ENCODE measurements at places on chromosomes 7 and 10.
A peak's percentile ranks its signal among the peaks of the same experiment; 100 is the strongest.

GRCh38 chr7:129373651-129374428 is 60.4 kb upstream of the STRIP2 start:
- DNase-seq: no peak

- no peak for DNase-seq
Measured at GRCh38 chr10:115871855-115872254, 401.2 kb downstream of the GFRA1 start.

DNA sequence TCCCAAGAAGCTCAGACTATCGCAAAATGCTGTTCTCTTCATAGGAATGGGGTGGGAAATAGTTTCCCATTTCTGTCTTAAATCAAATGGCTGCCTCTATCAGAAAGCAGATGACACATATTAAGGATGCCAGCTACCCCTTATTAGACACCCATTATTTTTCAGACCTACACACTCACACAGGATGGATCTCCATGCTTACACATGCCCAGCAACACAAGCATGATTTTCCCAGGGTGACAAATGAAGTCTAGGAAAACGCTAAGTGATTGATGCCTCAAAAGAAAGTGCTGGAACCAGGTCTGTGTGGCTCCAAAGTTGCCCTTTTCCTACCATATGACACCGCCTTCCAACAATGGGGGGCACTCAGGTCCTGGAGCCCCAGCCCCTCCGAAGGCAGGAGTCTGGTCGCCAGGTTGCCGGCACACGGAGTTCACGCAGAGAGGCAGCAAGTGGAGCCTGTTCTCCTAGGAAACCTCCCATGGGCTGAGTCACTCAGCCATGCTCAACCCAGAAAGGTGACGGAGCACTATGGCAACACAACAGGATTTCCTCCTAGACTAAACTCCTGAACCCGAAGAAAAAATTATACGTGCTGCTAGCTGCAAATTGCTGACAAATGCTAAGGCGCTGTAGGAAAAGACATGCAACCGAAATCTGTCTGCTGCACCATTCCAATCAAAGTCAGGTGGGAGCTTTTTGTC is 19.8 kb downstream of the VOPP1 start:
- DNase-seq: peak; percentile 69

GRCh38 chr7:15515252-15515651 is 46.6 kb downstream of the AGMO start:
- peak; percentile 85 for DNase-seq

DNA sequence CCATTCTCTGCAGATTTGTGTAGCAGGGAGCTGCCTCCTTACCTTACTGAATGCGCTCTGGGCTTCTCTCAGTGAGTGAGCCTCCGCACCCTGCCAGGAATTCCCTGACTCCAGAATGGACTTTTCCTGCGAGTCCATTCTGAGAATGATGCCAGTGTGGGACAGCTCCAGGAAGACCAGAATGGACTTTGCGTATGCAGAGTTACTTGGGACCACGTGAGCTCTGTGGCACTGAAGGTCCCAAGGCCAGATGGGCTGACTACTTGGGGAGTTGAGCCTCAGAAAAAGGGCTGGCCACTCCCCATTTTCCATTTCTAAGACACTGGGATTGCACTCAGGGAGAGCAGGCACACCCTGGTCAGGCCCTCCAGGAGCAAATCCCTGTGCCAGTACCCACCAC is 324.7 kb upstream of the ZMIZ1 start:
- DNase-seq: no peak

DNA sequence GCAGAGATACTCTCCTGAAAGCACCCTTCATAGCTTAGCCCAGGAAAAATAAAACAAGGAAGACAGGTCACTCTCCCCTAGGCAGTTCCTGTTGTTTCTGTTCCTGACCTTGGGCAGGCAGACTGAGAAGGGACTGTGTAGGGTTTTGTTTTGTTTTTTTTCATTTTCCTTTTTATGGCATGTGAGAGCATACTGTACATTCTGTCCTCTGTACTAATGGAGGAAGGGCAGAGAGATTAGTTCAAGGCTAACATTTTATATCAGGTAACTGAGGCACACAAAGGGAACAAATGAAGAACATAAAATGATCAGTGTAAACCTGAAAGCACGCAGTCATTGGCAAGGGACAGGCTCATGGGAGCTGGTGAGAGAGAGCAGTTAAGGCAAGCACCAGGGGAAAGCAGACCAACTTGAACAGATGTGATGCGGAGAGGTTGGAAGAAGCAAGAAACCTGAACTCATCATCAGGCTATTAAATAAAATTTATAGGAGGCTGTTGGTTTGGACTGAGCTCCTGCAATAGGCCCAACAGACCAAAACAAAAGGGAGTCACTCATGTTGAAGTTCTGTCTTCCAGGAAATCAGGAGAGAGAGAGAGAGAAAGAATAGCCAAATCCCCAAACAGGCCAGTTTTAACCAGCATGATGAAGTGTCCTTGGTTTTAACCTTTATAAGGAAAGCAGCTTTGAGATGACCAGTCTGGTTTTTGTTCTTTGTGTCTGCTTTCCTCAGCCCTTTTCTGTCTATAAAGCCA is 34.1 kb upstream of the PDCD4 start:
- DNase-seq: no peak

GRCh38 chr7:159056737-159057136 is 87.9 kb downstream of the VIPR2 start:
- DNase-seq: no peak

DNA sequence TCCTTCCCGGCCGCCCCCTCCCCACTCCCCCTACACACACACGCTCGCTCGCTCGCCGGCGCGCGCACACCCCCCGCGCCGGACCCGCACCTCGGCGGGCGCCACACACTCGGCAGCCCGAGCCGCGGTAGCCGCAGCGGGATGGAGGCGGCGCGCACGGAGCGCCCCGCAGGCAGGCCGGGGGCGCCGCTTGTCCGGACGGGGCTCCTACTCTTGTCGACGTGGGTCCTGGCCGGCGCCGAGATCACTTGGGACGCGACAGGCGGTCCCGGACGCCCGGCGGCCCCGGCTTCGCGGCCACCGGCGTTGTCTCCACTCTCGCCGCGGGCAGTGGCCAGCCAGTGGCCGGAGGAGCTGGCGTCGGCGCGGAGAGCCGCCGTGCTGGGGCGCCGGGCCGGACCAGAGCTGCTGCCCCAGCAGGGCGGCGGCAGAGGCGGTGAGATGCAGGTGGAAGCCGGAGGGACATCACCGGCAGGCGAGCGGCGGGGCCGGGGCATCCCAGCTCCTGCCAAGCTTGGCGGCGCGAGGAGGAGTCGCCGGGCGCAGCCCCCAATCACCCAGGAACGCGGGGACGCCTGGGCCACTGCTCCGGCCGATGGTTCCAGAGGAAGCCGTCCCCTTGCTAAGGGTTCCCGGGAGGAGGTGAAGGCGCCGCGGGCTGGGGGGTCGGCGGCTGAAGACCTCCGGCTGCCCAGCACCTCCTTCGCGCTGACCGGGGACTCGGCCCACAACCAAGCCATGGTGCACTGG is at the start of gene SORCS3:
TSS of gene SORCS3 (plus strand) at position 104 of the 750 bp plus-strand sequence.
- no peak for DNase-seq
